ENCODE measurements at places on chromosomes 5 and 9. TPM values are rescaled to one million over a fixed set of nuclear protein-coding genes. Genes with fewer than 3 reads are reported as not detected.

COL5A1 gene
- total RNA-seq: 0.58 TPM

IL31RA gene
- total RNA-seq: not detected

TNFSF15 gene
- total RNA-seq: not detected

SOX30 gene
- not detected for total RNA-seq

DNA sequence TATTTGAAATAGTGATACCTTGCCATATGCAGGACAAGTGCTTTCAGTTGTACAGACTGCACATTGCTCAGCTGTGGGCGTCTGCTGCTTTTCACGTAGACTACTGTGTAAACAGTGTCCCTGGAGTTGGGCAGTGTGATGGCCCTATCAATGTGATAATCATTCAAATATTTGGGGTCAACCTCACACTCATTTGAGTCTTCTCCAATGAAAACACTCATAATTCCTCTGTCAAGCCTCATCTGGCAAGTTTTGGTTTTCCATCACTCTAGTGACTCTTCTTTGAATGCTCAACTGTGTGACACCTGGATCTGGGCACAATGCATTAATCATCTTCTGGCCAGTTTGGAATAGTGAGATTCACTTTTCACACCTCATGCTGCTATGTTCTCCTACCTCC is 64.4 kb downstream of the UGCG start:
- no peak for DNase-seq

GRCh38 chr9:107710953-107711352 is 221.4 kb upstream of the KLF4 start:
- peak; percentile 93 for DNase-seq

DNA sequence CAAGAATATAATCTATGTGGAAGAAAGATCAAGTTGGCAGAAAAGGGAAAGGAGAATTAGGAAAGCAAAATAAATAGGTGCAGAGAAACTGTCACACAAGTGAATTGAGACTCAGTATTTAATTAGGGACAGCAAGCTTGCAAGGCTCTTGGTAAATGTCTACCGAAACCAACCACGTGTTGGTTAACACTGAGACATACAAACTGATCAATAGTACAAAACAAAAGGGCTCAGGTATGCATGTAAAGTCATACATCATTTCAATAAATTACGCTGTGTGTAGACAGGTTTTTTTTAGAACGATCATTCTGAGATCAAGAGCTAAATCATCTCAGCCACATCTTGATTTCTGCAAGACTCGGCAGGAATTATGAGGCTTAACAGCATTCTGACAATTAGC is 225.4 kb downstream of the EBF1 start:
- no peak for DNase-seq

DNA sequence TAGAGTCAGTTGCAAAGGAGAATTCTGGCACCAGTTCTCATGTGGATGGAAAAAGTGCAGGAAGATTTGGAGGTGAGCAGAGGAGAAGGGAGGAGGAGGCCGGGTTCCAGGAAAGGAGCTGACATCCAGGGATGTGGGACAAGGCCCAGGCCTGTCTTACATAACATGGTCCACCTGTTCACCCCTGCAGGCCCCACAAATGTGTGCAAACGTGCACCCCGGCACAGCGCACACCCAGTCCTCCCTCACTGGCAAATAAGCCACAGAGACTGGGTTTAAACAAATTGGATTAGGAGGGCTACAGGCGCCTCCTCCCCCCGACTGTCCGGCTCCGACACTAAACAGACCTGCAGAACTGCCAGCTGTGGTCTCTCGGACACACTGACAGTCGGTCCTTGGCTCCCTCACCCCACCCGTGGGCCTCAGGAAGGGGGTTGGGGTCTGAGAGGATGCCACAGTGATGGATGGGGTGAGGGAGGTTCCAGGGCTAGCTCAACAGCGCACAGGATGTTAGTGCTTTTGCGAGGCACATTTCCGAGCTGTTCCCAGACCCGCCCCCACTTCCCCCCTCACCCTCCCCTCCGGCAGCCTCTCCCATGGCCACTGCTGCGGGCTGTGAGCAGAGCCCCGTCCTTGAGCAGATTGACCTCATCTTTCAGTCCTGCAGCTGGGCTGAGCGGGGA is 43.4 kb upstream of the IL17B start:
- DNase-seq: no peak

- DNase-seq: no peak
Observed at GRCh38 chr5:142833517-142834449, 63.6 kb downstream of the ARHGAP26 start.

DNA sequence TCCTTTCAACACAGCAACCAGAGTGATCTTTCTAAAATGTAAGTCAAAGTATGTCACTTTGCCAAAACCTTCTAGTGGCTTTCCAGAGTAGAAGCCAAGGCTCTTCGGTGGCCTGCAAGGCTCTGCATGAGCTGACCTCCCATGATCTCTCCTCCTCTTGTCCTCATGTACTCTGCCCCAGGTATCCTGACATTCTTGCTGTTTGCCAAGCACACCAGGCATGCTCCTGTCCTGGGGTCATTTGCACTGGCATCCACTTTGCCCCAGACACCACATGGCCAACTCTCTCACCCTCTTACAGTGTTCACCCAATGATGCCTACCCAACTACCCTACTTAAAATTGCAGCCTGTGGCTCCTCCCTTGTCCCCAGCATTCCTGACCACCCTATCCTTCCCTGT is 86.3 kb downstream of the ZNF618 start:
- no peak for DNase-seq

- DNase-seq: no peak
Observed at GRCh38 chr5:81922854-81923279, 49.0 kb upstream of the ATG10 start.

- DNase-seq: no peak
Observed at GRCh38 chr9:137030006-137030405, 1.9 kb downstream of the FUT7 start.
